ENCODE measurements at places on chromosomes 7 and 10. TPM values are rescaled to one million over a fixed set of nuclear protein-coding genes. Genes with fewer than 3 reads are reported as not detected.
A peak's percentile ranks its signal among the peaks of the same experiment; 100 is the strongest.

The ST7 gene
- 21.9 TPM for polyA plus RNA-seq

The MYO1G gene
- 0.14 TPM for polyA plus RNA-seq

GRCh38 chr10:35578618-35578956 is 26.6 kb upstream of the GJD4 start:
- no peak overlapping the region for H3K27ac ChIP-seq
- H3K4me1 ChIP-seq: peaks cover 18% of the 10 kb centered on the region
- no peak for DNase-seq
- no peak overlapping the region for H3K4me3 ChIP-seq
- H3K36me3 ChIP-seq: no peaks in the 10 kb centered on the region

GRCh38 chr10:107708981-107709380 is 544.5 kb upstream of the SORCS1 start:
- peak; percentile 33 for DNase-seq
- no peak overlapping the region for H3K27ac ChIP-seq
- no peaks in the 10 kb centered on the region for H3K27me3 ChIP-seq
- H3K4me3 ChIP-seq: no peak overlapping the region

DNA sequence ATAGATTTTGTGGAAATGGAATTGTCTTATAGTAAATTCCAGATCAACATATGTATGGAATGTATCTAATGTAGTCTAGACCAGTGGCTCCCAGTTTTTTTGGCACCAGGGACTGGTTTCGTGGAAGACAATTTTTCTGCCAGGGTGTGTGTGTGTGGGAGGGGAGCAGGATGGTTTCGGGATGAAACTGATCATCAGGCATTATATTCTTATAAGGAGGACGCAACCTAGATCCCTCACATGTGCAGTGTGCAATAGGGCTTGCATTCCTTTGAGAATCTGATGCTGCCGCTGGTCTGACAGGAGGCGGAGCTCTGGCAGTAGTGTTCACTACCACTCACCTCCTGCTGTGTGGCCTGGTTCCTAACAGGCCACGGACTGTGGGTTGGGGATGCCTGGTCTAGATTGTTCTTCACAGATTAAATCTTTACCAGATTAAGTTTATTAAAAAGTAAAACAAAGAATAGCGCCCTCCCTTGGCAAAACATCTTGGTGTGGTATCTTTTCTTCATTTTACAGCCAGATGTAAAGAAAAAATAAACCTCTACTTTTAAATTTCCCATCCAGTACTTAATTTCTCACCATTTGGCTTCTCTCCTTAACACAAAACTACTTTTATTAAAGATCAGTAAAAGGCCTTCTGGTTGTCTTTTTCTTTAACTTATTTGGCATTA is 48.4 kb downstream of the SEPTIN7 start:
- peaks cover 14% of the 10 kb centered on the region for H3K36me3 ChIP-seq
- H3K4me3 ChIP-seq: no peak overlapping the region
- no peak overlapping the region for H3K27ac ChIP-seq
- H3K4me1 ChIP-seq: no peaks in the 10 kb centered on the region

DNA sequence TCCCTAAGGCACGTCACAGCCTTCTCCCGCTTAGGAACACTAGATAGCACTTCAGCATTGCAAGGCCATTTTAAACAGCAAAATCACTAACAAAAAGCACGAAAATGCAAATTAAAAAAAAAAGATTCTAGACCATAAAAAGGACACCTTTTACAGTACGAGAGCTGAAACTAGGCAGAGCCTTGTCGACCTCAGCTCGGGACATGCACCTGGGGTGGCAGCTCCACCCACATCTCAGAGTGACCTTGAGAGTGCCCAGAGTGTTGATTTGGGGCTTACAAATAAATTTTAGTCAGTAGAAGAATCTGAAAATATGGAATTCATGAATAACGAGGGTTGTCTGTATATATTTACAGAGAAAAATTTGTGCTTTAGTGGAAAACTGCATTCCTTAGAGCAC is 1.1 kb downstream of the MRPS24 start:
- no peaks in the 10 kb centered on the region for H3K36me3 ChIP-seq
- no peak for DNase-seq
- H3K4me1 ChIP-seq: peaks cover 41% of the 10 kb centered on the region
- peak overlapping the region; percentile 100 for H3K27ac ChIP-seq
- no peaks in the 10 kb centered on the region for H3K27me3 ChIP-seq
- H3K4me3 ChIP-seq: peak overlapping the region; percentile 85

GRCh38 chr7:153832160-153832559 is 220.0 kb upstream of the DPP6 start:
- no peak for DNase-seq
- H3K27me3 ChIP-seq: no peaks in the 10 kb centered on the region
- no peak overlapping the region for H3K27ac ChIP-seq
- no peaks in the 10 kb centered on the region for H3K4me1 ChIP-seq
- no peak overlapping the region for H3K4me3 ChIP-seq
- H3K36me3 ChIP-seq: no peaks in the 10 kb centered on the region

DNA sequence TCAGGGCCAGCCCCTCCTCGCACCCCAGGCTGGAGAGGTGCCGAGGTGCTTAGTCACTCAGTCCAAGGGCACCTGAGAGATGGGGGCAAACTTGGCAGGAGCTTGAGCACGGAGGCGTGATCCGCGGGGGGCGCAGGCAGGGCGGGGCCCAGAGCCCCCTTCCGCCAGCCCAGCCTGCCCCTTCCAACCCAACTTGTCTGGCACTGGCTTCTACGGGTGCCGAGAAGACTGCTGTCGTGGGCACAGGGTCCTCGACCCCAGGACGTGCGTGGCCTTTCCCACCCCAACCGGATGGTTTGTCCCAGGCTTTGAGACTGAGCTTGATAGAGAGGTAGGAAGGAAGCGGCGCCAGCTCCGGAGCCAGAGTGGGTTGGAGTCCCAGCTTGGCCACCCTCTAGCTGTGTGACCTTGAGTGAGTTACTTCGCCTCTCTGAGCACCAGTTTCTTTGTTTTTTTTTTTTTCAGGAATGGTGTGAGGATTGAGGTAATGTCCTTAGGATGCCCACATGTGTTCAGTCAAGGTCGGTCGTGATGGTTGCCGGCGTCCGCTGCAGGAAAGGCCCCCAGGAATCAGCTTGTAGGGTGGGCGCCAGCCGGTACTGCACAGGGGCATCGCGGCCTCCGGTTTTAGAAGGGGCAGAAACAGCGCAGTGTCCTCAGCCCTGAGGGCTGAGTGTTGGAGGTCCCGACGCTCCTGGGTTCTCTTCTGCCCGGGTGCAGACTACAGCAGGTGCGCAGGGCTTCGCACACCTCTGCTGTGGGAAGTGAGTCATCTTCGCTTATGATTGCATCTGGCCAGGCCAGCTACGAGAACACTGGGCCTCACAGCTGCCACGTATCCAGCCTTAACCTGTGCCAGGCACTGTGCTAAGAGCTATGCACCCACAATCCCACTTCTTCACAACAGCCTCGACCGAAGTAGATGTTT is 28.6 kb upstream of the VAX1 start:
- H3K27ac ChIP-seq: no peak overlapping the region
- H3K27me3 ChIP-seq: peaks cover 90% of the 10 kb centered on the region
- DNase-seq: peak; percentile 22
- H3K4me3 ChIP-seq: no peak overlapping the region
- no peaks in the 10 kb centered on the region for H3K36me3 ChIP-seq

- H3K27me3 ChIP-seq: no peaks in the 10 kb centered on the region
- H3K4me1 ChIP-seq: peaks cover 45% of the 10 kb centered on the region
- no peak overlapping the region for H3K4me3 ChIP-seq
- peaks cover 9% of the 10 kb centered on the region for H3K36me3 ChIP-seq
These were observed 6.7 kb downstream of the FAM180A start for GRCh38 chr7:135741905-135742304.

- H3K27ac ChIP-seq: no peak overlapping the region
- H3K4me1 ChIP-seq: peaks cover 11% of the 10 kb centered on the region
- H3K36me3 ChIP-seq: no peaks in the 10 kb centered on the region
- H3K4me3 ChIP-seq: no peak overlapping the region
- no peak for DNase-seq
These were observed 268.3 kb upstream of the FERD3L start for GRCh38 chr7:19413443-19413965.

All from GM23248 (cell line).